ENCODE measurements at places on chromosomes 11 and 22. TPM values are rescaled to one million over a fixed set of nuclear protein-coding genes. Genes with fewer than 3 reads are reported as not detected.

DNA sequence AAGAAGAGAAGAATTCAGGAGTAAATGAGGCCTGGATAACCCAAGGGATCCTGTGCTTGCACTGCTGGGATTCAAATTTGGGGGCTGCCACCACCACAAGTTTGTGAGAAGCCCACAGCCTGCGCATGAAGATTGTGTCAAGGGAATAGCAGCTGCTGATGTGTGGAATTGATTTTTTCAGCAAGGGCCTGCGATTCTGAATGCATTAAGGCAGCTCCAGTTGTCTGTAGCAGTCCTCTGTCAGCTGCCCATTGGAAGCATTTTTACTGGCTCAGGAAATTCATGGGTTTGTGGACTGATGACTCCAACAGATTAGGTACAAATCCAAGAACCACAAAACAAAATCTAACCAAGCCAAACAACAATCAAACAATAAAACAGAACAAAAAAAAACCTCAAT lies 14.0 kb downstream of the ARVCF start:
- no peak for DNase-seq
- H3K4me1 ChIP-seq: no peaks in the 10 kb centered on the region
- H3K27me3 ChIP-seq: no peaks in the 10 kb centered on the region
- no peaks in the 10 kb centered on the region for H3K36me3 ChIP-seq

DNA sequence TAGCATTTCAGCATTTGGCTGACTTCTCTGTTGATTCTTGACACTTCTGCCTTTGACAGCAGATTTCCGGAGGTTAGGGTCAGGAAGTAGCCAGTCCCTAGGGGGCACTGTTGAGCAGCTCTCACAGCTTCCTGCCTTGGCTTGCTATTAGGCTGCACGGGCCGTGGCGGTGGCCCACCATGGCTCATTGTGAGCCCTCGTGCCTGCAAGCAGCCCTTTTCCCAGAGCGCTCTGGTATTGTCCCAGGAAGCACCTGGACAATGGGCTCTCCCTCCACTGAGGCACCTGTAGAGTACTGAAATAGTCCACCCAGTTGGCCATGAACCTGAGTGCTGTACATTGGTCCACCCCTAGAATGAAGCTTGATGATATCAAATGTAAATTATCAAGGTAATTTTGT lies 100.2 kb upstream of the GAL start:
- no peak overlapping the region for H3K27ac ChIP-seq
- no peak overlapping the region for H3K4me3 ChIP-seq
- H3K27me3 ChIP-seq: no peaks in the 10 kb centered on the region
- H3K4me1 ChIP-seq: peaks cover 2% of the 10 kb centered on the region
- peaks cover 5% of the 10 kb centered on the region for H3K36me3 ChIP-seq

- no peaks in the 10 kb centered on the region for H3K36me3 ChIP-seq
- H3K4me3 ChIP-seq: no peak overlapping the region
- no peak overlapping the region for H3K27ac ChIP-seq
- H3K27me3 ChIP-seq: no peaks in the 10 kb centered on the region
These were observed 5.4 kb downstream of the TBC1D10C start for GRCh38 chr11:67409261-67409666.

The FAM89B gene
- 83.4 TPM for polyA plus RNA-seq

The POTEH gene
- not detected for polyA plus RNA-seq
